ENCODE measurements at places on chromosomes 4 and X.

- no peak for DNase-seq
These were observed 357.8 kb upstream of the SLC7A11 start for GRCh38 chr4:138599965-138600364.

GRCh38 chr4:109996526-109996925, 83.8 kb downstream of the EGF start:
- no peak for DNase-seq

DNA sequence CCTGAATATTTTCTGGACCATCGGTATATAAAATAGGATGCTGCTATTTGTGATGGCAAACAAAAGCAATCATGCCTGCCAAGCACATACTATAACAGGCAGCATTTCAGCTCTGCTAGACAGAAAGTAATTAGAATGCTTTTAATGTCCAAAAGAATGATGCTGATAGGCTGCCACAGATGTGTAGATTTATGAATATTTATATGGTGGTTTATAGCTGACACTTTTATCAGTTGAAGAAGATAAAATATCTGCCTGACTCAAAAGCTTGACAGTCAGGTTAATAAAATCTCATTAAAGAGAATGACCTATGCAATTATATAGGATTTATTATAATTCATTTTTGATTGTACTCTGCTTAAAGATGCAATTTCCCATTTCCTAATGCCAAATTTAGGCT, 4.0 kb downstream of the BEND4 start:
- DNase-seq = no peak

- no peak for DNase-seq
These were observed 6.3 kb upstream of the PPP2R2C start for GRCh38 chr4:6478546-6479220.

DNA sequence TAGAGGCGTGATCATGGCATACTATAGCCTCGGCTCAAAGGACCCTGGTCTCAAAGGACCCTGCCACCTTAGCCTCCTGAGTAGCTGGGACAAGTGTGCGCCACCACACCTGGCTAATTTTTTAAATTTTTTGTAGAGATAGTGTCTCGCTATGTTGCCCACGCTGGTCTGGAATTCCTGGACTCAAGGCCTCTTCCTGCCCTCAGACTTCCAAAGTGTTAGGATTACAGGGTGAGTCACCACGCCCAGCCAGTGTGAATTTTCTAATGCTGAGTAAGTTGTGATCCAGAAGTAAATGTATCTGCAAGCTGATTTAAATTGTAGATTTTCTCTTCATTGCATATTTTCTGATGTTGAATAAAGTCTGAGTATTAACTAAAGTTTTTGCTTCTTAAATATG, 2.6 kb upstream of the ZNF674 start:
- no peak for DNase-seq

All from left ventricle myocardium inferior (tissue), 1 donor.